ENCODE measurements at places on chromosomes 3 and 15.

- DNase-seq = no peak
These were observed 210.2 kb downstream of the TJP1 start for GRCh38 chr15:29612096-29612495.

DNA sequence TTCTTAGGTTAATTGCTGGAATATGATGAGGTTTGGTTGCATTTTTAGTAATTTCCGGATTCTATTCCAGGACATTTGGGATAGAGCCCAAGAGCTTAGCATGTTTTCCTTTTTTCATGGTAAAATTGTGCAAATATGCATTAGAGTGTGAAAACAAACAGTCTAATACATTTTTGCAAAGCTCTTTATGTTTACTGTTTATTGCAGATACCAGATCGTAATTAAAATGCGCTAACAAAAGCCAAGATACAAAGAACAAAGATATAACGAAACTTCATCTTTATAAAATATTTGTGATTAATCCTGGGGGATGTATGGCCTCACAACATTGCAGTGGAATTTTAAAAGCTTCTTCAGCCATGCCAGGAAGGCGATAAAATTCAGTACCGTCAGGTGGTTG is 94.5 kb upstream of the TBC1D5 start:
- DNase-seq = no peak

- DNase-seq = no peak
These were observed 46.2 kb downstream of the CRTAP start for GRCh38 chr3:33159981-33160380.

DNA sequence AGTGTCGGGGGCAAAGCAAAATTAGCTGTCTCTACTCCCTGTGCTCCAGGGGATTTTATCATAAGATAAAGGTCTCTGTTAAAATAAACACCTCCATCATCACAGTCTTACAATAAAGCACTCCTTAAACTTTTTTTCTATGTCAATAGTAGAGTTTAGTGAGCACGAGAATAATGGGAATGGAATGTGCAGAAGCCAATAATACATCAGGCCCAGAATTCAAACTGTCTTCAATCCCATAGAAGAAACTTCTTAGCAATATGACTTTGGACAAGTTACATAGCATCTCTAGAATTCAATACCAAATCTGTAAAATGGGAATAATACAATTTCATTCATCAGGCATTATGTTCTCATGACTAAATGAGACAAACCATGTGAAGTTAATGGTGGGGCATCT is 49.0 kb upstream of the EPHA3 start:
- DNase-seq = no peak

DNA sequence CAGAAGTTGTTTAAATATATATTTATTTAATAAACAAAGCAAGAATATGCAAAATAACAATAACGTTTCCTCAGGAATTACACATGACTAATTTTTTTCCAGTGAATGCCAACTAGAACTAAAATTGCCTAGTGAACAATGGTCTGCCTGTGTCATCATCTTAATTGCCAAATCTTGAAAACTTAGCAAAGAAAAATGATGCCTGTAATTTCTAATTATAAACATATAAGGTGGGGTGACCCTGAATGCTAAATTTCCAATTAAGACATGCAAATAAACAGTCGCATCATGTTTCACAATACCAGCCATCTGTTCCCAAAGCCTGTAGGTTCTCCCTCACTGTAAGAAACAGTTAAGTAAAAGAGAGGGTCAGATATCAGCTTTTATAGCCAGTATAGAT is 67.6 kb upstream of the PLCL2 start:
- DNase-seq = no peak
